ENCODE measurements at places on chromosomes 12 and 14. TPM values are rescaled to one million over a fixed set of nuclear protein-coding genes. Genes with fewer than 3 reads are reported as not detected.

GRCh38 chr12:6765634-6766581 is at the start of gene PTMS:
Gene PTMS, plus strand, starts transcription at chr12:6766363. Its CDS starts 343 bp downstream, at chr12:6766706.
- H3K4me3 ChIP-seq, result peak within 1 kb of the TSS; percentile 82
- DNase-seq, result peak; percentile 56
- H3K27ac ChIP-seq, result peak within 1 kb of the TSS; percentile 24
- H3K4me1 ChIP-seq, result peaks cover 33% of the 10 kb centered on the region
- peaks cover 7% of the 10 kb centered on the region for H3K36me3 ChIP-seq
- peaks cover 26% of the 10 kb centered on the region for H3K27me3 ChIP-seq

- no peaks in the 10 kb centered on the region for H3K4me1 ChIP-seq
- H3K27me3 ChIP-seq, result peaks cover 13% of the 10 kb centered on the region
- no peak for DNase-seq
- H3K4me3 ChIP-seq, result no peak overlapping the region
Measured at GRCh38 chr14:88818018-88818417, 6.4 kb upstream of the TTC8 start.

- H3K36me3 ChIP-seq, result no peaks in the 10 kb centered on the region
- H3K4me3 ChIP-seq, result no peak overlapping the region
- H3K27ac ChIP-seq, result no peak overlapping the region
- peaks cover 17% of the 10 kb centered on the region for H3K4me1 ChIP-seq
Measured at GRCh38 chr14:77183896-77184295, 2.3 kb downstream of the TMEM63C start.

DNA sequence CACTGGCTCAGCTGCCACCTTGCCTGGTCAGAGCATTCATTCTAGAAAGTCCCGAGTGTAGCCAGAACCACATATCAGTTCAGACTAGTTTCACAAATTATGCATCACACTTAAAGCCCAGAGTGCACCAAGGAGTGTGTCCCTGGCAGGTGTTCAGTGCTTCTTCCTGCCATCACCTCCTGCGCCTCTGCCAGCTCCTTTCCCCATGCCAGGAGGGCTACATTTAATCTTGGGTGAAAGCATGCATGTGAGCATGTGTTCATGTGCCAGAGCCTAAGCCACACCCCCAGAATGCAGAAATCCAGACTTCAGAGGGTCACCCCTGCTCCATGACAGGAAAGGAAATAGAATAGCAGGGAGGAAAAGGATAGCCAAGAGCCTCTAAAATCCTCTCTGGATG is 381.6 kb downstream of the DPF3 start:
- H3K4me1 ChIP-seq, result peaks cover 8% of the 10 kb centered on the region
- DNase-seq, result no peak
- peaks cover 6% of the 10 kb centered on the region for H3K27me3 ChIP-seq
- H3K27ac ChIP-seq, result no peak overlapping the region
- H3K4me3 ChIP-seq, result no peak overlapping the region

CFAP54 gene
- 0.31 TPM for total RNA-seq
